Activated gamma-delta T cell treated with Interleukin-2 at 50 U/mL for 16 hours (primary cell): ENCODE measurements at places on chromosomes 4 and X.

GRCh38 chr4:66169341-66169740, 499.1 kb upstream of the EPHA5 start:
- no peak for DNase-seq

DNA sequence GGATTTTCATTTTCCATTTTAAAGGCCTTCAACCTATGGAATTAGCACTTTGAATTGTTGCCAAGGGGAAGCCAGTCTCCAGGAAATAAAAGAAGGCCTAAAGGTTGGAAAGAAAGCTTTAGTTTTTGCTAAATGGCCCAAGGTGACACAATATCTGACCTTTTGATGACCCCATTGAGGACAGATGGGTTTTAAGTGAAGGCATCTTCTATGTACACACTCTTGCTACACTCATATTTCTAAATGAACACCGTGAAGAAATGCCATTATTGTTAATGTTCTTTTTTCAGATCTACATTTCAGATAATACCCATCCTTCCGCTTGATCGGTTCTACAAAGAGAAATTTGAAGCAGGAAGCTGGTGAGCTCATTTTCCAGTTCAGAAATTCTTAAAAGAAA, 162.8 kb upstream of the POU3F4 start:
- DNase-seq: no peak

GRCh38 chr4:175443547-175443946, 368.5 kb downstream of the GPM6A start:
- DNase-seq: no peak

DNA sequence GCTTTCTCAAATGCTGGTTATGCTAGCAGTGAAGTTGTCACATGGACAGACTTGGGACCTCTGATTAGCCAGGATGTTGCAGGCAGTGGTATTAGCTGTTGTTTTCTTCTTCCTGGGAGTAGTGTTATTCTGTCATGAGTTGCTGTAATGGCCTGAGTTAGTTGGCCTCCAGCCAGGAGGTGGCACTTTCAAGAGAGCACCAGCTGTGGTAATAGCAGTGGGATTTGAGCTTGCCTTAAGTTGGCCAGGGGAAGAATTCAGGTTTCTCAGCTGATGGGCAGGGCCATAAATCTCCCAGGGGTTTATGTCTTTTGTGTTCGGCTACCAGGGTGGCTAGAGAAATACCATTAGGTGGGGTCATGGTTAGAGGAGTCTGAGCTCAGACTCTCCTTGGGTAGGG, 132.6 kb downstream of the GLUD2 start:
- no peak for DNase-seq

DNA sequence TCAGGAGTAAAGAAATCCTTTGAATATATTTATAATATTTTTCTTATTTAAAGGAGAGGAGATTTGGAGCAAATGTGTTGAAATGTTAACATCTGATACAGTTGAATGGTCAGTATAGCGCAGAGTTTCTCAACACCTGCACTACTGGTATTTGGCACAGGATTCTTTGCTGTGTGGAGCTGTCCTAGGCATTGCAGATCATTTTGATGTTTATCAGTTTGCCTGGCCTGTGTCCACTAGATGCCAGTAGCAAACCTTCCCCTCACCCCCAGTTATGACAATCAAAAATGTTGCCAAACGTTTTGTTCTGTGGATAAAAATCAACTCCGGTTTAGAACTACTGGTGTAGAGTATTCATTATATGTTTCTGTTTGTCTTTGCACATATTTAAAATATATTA, 765.3 kb upstream of the SLIT2 start:
- DNase-seq: no peak

GRCh38 chr4:7703688-7704087, 236.0 kb downstream of the AFAP1 start:
- DNase-seq: no peak

- no peak for DNase-seq
Measured at GRCh38 chr4:48024522-48024921, 8.0 kb downstream of the NIPAL1 start.

DNA sequence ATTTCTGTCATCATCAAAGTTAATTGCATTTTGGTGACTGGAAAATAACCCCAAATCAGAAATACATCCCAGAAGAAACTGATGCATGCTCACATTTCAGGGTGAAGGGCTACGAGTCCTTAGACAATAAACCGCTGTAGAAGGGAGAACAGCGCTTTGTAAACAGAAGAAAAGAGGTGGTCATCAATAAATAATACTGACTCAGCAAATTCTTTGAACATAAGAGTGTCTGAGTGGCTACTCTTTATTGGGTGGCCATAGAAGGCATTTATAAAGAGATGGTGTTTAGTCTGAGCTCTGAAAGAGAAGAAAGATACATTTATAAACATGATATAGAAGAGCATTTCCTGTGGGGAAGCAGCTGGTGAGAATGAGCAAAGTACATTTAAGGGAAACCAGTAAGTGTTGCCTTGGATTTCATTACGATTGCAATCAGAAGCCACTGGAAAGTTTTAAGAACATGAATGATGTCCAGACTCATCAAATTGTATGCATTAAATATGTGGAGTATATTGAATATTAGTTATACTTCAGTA, 246.9 kb upstream of the GIMD1 start:
- no peak for DNase-seq

DNA sequence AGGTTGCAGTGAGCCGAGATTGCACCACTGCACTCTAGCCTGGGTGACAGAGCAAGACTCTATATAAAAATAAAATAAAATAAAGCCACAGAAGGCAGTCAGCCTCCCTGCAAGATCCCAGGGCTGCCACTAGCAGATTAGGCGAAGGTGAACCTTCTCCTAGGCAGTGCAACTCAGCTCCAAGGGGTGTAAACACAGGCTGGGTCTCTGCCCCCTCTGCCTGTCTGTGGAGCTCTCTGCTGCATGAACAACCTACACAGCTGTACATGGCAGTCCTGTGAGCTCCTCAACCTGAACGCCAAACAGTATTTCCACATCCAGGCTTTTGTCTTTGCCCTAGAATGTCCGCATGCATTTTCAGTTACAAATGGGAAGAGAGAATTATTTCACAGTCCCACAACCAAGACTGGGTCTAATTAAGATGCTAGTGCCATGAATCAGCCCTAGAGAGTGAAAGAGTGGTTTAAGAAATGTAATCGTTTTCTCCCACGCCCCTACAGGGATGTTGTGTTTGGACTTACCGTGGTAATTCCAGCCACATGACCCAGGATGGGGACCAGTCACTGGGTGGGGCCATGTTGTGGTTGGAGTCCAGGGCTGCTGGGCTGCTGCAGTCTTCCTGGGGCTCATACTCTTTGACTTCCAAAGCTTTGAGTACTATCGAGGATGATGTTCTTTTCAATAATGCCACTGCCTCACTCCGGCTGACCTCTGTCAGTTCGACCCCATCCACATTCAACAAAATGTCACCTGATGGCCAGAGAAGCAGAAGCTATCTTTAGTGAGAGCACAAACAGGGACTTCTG, 99.0 kb downstream of the FIP1L1 start:
- DNase-seq: no peak

GRCh38 chr4:99754756-99755155, 61.9 kb upstream of the DAPP1 start:
- no peak for DNase-seq

- DNase-seq: no peak
Measured at GRCh38 chr4:76689145-76689817, 208.7 kb downstream of the SOWAHB start.

- no peak for DNase-seq
Measured at GRCh38 chr4:110175634-110176033, 22.8 kb downstream of the ELOVL6 start.

- no peak for DNase-seq
Measured at GRCh38 chr4:80963051-80963450, 67.5 kb upstream of the BMP3 start.

- no peak for DNase-seq
Measured at GRCh38 chrX:103431316-103431715, 55.0 kb downstream of the BEX3 start.

DNA sequence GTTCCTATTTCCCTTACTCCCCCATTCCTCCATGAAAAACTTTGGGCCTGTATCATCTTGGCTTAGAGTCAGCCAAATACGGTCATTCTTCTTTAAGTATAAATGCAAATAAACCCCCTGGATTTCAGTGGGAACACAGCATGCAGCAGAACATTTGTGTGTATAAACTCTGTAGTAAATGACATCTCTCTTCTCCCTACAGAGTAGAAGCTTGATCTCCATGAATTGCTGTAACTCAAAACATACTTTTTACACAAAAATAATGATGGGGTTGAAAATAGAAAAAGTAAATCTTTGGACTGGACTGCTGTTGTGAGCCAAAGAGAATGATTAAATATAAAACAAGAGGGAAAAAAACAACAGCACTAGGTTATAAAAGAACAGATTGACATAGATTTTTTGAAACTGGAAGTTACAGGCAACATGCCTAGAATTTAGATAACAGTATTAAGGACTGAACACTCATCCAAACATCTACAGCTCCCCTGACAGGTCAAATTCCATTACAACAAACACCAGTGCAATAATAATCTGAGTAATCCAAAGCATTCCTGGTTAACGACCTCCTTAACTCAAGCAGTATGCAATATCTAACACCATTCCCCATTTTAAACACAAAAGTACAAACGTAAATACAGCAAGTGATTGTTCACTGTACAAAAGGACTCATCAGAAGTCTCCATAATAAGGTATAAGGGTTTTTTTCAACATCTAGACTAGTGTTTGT, 30.7 kb downstream of the TSPAN5 start:
- no peak for DNase-seq

GRCh38 chrX:38768079-38768478, 33.2 kb upstream of the MID1IP1 start:
- DNase-seq: no peak
